ENCODE measurements at places on chromosomes 1 and 21.

DNA sequence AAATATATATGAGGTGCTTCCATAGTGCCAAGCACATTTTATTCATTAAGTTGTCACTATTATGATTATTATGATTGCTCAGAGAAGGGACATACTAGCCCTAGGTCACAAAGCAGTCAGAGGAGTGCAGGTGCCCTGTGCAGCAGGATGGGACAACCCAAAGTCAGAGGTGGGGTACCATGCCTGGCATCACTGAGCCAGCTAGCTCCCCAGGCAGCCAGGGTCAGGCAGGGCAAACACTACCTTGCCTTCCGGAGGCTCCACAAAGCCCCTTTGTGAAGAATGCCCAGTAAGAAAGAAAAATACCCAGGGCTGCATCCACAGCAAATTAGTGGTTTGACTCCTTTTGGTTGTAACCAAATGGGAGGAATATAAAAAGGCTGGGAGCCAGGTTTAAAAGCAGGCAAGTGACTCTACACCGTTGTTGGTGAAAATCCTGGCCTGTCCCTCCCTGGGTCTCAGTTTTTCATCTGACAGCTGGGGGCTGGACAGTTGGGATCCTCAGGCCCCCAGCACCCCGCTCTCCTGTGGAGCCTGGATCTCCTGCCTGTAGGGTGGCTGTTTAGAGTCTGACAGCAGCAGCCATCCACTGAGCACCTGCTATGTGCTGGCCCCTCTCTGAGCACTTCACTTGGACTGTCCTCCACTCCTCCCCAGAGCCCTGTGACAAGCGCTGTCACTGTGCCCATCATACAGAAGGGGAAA, 98.8 kb downstream of the GLIS1 start:
- DNase-seq: no peak

GRCh38 chr1:80534606-80535360, 1266.0 kb upstream of the ADGRL2 start:
- DNase-seq: peak; percentile 5

GRCh38 chr21:15018382-15018781, 46.4 kb downstream of the NRIP1 start:
- no peak for DNase-seq

- DNase-seq: no peak
Observed at GRCh38 chr1:46617108-46617800, 643 bp upstream of the MOB3C start.

DNA sequence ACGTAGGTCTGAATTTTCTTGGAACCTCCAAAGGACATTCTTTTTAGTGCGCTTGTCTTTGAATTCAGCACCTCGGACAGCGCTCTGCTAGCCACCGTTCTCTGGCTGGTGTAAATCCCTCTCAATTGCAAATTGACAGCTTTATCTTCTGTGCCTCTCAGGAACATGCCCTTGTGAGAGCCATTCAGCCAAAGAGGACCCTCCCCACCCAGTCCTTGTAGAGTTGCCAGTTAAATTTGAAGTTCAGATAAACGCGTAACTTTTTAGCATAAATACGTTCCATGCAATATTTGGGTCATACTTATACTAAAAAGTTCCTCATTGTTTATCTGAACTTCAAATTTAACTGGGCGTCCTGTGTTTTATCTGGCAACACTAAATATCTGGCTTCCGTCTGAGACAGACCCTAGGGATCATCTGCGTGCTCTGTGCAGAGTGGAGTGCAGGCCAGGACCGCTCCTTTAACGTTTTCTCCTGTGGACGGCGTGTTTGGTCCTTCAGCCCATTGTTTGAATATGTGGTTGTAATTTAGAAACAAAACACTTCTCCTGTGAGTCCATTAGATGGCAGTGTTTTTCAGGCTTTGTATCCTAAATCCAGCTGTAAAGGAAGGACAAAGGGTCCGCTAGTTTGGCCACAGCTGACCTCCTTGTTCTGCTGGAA, 7.0 kb downstream of the KCNAB2 start:
- DNase-seq: peak; percentile 68

Measured in iris pigment epithelial cell (primary cell).